HAP-1 (cell line): ENCODE measurements at places on chromosomes 1 and 21.

DNA sequence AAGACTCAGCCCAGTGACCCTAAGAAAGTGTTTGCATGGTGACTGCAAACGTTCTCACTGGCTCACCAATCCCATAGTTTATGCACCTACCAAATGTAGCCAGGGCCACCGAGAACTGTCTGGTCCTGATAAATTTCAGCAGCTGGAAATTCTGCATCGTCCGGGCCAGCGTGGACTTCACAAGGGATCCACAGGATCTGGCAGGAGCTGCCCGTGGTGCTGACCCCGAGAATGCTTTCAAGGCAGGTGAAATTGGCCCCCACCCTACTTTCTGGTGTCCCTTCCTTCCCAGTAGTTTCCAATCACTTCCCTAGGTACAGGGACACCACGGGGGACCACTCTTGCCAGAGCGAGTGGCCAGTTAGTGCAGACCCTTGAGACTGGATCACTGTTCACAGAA lies 26.2 kb downstream of the UBASH3A start:
- DNase-seq, result no peak

- no peak for DNase-seq
These were observed 9.7 kb upstream of the ARHGEF16 start for GRCh38 chr1:3444736-3445135.

GRCh38 chr1:168623003-168623828 lies 46.8 kb downstream of the XCL1 start:
- no peak for DNase-seq

- peak; percentile 88 for DNase-seq
These were observed at the start of gene DNAH14 for GRCh38 chr1:224929335-224930237. Gene DNAH14, plus strand, starts transcription at chr1:224929675. Its CDS starts 23,028 bp downstream, at chr1:224952703.

DNA sequence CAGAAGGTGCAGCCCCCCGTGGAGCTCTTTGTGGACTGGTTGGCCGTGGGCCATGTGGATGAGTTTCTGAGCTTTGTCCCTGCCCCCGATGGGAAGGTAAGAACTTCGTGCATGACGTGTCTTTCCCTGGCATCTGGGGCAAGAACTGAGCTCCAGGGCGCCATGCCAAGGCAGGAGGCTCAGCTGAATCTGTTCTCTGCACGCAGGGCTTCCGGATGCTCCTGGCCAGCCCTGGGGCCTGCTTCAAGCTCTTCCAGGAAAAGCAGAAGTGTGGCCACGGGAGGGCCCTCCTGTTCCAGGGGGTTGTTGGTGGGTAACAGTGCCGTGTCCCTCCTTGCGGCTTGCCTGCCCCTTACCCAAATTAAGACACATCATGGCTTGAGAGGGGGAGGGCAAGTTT lies 27.7 kb downstream of the PADI3 start:
- DNase-seq, result no peak

DNA sequence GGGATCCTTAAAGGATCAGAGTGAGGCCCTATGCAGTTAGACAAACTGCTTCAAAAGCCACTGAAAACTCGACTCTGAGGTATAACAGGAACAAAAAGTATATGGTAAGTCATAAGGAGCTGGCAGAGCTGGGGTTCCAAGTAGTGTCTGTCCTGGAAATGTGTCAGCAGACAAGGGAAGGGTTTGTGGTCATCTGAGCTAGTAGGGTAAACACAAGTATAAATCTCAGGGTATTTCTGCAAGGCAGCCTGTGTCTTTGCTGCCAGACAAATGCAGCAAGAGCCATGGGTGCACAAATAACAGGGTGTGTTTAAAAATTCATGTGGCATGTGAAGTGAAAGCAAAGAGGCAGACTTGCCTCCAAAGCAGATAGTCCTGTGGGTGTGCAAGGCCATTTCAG lies 759.0 kb upstream of the ADAMTS5 start:
- DNase-seq, result no peak

GRCh38 chr1:3641046-3641760 lies 8.7 kb downstream of the WRAP73 start:
- DNase-seq, result no peak

DNA sequence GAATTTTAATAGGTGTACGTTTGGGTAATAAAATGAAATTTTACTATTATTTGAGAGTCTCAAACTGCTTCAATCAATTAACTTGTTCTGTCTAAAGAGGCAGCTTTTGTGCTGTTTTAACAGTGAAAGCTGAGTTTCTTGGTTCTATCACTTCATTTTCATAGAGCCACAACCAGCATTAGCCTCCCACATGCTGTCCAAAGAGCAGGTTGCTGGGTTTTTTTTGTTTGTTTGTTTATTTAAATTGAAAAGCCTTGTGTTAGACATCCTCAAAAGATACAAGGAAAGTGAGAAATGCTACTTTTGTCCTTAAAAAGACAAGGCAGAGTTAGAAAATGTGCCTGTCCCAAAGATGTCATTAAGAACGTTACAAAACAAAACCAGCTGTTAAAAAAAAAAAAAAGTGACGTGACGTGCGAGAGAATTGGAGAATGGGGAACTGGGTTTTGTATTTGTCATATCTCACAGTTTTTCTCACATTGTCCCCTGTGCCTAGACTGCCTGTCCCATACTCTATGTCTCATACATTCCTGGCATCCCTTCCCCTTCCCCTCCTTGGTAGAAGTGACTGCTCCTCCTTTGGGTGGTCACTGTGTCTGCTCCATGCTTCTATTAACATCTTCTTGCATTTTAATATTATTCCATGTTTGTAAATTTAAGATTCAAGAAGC lies 63.1 kb upstream of the CD34 start:
- no peak for DNase-seq

- DNase-seq, result no peak
These were observed 269.2 kb downstream of the SDCCAG8 start for GRCh38 chr1:243525085-243525487.

DNA sequence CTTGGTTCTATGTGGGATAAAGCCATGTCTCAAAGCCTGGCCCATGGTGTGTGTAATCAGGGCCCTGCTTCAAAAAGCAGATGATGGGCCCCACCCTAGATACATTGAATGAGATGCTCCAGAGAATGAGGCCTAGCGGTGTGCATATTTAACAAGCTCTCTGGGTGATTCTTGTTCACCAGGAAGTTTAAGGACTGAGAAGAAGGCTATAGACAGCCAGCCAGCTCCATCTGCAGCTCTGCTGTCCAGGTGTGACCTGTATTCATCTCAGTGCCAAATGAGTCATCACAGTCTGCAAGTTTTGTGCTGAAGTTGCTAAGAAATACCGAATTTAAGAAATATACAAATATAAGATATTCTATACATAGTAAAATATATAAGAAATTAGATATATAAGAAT lies 182.0 kb upstream of the RUNX1 start:
- DNase-seq, result no peak

- no peak for DNase-seq
These were observed 30.2 kb downstream of the NDC1 start for GRCh38 chr1:53807916-53808315.

- no peak for DNase-seq
These were observed 13.5 kb upstream of the CACNA1E start for GRCh38 chr1:181469829-181470228.

- DNase-seq, result no peak
These were observed 60.3 kb downstream of the PGBD5 start for GRCh38 chr1:230365723-230366307.

GRCh38 chr21:21001591-21002100 lies 3.4 kb downstream of the NCAM2 start:
- DNase-seq, result no peak

DNA sequence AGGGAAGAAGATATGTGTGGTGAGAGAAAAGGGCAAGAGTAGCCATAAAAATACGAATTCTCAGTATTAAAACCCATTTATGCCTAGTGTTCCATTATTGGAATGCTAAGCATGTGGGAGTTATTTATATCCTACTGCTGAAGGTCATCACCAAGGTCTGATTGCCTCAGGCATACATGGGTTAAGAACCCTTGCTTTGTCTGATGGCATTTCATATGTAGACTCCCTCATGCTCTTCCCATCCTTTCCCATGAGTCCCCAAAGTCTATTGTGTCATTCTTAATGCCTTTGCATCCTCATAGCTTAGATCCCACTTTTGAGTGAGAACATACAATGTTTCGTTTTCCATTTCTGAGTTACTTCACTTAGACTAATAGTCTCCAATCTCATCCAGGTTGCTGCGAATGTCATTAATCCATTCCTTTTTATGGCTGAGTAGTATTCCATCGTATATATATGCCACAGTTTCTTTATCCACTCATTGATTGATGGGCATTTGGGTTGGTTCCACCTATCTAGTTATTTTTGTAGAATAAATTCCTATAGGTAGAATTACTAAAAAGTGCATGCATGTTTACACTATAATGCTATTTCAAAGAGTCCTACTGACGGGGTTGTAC lies 172.5 kb downstream of the DYRK1A start:
- DNase-seq, result peak; percentile 39

GRCh38 chr1:154760469-154760933 lies 109.6 kb downstream of the KCNN3 start:
- DNase-seq, result peak; percentile 43

DNA sequence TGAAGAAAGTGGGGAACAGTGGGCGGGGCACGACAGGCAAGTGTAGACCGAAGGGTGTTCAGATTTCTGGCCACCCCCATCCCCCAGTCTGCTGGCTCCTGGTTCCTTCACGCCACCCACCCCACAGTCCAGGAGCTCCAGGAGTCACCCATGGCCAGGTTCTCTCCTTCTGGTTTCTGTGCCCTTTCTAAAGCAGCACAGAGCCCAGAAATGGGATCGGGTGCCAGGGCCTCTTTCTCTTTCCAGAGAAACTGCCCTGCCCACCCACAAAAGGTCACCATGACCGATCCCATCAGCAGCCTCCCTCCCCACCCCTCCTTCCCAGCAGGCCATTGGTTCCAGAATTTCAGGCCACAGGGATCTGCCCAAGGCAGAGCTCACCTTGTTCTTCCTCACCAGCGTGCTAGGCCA lies 3.2 kb upstream of the CELSR2 start:
- DNase-seq, result peak; percentile 6

- DNase-seq, result no peak
These were observed at the start of gene KRTAP12-1 for GRCh38 chr21:44681861-44682579. Gene KRTAP12-1, minus strand, starts transcription at chr21:44682163. Its CDS starts 40 bp downstream, at chr21:44682123.

- no peak for DNase-seq
These were observed 472 bp upstream of the USP25 start for GRCh38 chr21:15729346-15729673.

- DNase-seq, result peak; percentile 76
These were observed 85.2 kb downstream of the KIF1B start for GRCh38 chr1:10295481-10296085.

GRCh38 chr1:182129398-182129797 lies 67.9 kb upstream of the ZNF648 start:
- no peak for DNase-seq

DNA sequence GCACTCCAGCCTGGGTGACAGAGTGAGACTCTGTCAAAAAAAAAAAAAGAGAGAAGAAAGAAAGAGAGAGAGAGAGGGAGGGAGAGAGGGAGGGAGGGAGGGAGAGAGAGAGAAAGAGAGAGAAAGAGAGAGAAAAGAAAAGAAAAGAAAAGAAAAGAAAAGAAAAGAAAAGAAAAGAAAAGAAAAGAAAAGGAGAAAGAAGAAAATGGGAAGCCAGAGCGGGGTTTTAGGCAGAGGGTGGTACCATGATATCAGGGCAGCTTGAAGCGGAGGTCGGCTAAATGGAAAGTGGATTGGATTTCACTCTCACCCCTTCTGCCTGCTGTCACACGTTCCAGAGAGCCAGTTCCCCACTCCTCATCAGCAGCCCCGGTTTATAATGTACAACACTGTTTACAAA lies 1.9 kb downstream of the TMCO4 start:
- no peak for DNase-seq

DNA sequence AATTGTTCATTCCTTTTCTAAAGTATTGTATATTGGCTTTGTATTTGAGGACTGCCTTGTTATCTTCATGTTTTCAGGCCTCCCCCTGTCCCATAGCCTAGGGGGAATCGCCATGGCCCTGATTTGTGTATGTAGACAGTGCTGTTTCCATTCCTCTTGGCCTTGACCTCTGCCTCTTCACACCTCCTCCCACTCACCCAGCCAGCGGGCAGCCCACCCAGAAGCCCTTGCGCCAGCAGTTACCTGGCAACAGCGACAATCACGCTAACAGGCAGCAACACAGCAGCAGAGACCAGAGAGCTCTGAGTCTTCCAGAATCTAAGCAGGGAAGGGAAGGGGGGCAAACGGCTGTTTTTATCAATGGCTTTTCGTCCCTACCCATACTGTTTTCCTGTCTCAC lies 50.0 kb upstream of the NPL start:
- no peak for DNase-seq

DNA sequence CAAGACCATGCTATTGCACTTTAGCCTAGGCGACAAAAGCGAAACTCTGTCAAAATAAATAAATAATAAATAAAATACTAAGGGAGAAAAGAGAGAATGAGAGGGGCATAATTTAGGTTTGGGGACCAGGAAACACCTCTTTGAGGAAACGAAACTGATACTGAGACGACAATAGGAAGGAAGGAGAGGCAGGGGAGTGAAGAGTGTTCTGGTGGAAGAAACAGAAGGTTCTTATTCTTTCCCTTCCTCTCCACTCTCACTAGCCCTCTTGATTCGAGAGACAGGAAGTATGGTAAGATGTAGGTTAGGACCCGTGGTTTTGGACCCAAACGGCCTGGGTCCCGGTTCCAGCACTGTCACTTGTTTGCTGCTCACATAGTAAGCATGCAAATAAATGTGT lies 1.6 kb upstream of the NKAIN1 start:
- DNase-seq, result no peak

DNA sequence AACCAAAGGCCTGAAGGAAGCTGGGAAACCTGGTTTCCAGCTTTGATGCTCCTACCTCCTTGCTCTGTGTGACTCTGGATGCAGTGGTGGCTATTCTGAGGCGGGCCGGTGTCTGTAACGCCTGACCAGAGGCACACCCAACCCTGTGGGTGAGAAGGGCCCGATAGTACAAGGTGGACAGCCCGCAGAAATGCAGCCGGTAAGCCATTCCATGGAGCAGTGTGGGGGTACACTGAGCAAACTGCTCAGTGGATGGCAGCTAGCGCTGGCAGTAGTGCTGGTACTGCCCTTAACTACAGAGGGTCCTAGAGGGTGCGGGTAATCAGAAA lies 36.0 kb downstream of the AHDC1 start:
- DNase-seq, result no peak

DNA sequence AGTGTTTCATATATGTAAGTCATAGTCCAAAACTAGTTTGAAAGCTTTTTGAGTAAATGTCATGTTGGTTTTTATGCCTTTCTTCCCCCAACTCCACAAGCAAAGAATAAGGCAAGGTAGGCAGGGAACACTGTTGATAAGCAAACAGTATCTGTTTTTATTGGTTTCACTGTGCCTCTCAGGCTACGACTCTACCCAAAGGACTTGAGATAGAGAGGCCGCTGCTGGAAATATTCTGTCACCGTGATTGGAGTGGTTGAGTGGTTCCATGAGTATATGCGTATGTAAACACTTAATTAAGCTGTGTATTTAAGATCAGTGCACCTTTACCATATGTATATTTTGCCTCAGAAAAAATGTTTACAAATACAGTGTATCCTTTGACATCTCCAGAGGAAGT lies 138.1 kb upstream of the KIF26B start:
- no peak for DNase-seq

GRCh38 chr1:75392278-75392677 lies 218.6 kb downstream of the SLC44A5 start:
- DNase-seq, result no peak

GRCh38 chr1:114741963-114742746 lies 15.6 kb downstream of the CSDE1 start:
- no peak for DNase-seq

GRCh38 chr1:24893431-24893830 lies 36.6 kb downstream of the RUNX3 start:
- DNase-seq, result no peak
